ENCODE measurements at places on chromosomes 3 and 15. TPM values are rescaled to one million over a fixed set of nuclear protein-coding genes. Genes with fewer than 3 reads are reported as not detected.

- no peak for DNase-seq
These were observed 78.9 kb downstream of the TGFBR2 start for GRCh38 chr3:30685267-30685667.

- DNase-seq = no peak
These were observed 14.9 kb downstream of the MINAR1 start for GRCh38 chr15:79447060-79447459.

CLSTN2 gene
- 1.5 TPM for total RNA-seq

COL6A5 gene
- total RNA-seq = not detected

- DNase-seq = no peak
These were observed 11.1 kb downstream of the LRCH3 start for GRCh38 chr3:197801891-197802778.

FOXB1 gene
- total RNA-seq = 5.9 TPM

GRCh38 chr15:70781236-70781635 is 17.9 kb upstream of the UACA start:
- no peak for DNase-seq

DNA sequence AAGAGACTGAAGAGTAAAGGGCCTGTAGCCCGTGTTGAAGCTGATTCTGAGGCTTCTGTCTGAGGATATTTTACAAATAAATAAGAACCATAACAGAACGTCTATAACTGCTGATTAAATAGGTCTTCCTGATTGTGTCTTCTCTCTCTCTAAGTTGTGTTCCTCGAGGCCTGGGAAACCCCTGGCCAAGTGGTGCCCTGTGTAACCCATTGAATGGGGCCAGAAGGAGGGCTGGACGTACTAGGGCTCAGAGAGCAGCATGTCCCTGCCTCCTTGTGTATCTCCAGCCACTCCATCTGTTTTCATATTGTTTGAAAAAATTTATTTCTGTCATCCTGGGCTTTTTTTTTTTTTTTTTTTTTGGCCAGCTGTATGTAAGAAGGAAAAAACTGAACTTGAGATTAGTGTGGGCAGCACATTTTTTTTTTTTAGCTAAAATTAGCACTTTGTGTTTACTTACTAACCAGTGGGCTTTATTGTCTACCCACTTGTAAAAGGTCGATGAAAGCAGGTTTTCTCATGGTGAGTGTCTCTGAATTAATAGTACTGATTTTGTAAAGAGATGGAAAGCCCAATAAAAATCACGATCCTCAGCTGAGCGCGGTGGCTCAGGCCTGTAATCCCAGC is 10.7 kb downstream of the DHX30 start:
- no peak for DNase-seq
